AG04450 (cell line): ENCODE measurements at places on chromosomes 4 and X. TPM values are rescaled to one million over a fixed set of nuclear protein-coding genes. Genes with fewer than 3 reads are reported as not detected.

- peak; percentile 38 for DNase-seq
Measured at GRCh38 chr4:1351854-1352566, 5.0 kb downstream of the UVSSA start.

Gene GPRIN3
- 0.01 TPM in 1 of 2 replicates, not detected in the other for polyA plus RNA-seq

GRCh38 chrX:31279359-31279758, 207.5 kb upstream of the FTHL17 start:
- DNase-seq = no peak

- DNase-seq = peak; percentile 83
Measured at GRCh38 chr4:4248029-4248884, at the start of gene TMEM128. Gene TMEM128, minus strand, starts transcription at chr4:4248223. Its CDS starts 21 bp downstream, at chr4:4248202.

GRCh38 chr4:173990869-173991210, 292.6 kb downstream of the FBXO8 start:
- no peak for DNase-seq

- no peak for DNase-seq
Measured at GRCh38 chr4:24754571-24754970, 40.8 kb upstream of the SOD3 start.

Gene ADH1B
- polyA plus RNA-seq = 26.1 and 29.1 TPM in 2 replicates

DNA sequence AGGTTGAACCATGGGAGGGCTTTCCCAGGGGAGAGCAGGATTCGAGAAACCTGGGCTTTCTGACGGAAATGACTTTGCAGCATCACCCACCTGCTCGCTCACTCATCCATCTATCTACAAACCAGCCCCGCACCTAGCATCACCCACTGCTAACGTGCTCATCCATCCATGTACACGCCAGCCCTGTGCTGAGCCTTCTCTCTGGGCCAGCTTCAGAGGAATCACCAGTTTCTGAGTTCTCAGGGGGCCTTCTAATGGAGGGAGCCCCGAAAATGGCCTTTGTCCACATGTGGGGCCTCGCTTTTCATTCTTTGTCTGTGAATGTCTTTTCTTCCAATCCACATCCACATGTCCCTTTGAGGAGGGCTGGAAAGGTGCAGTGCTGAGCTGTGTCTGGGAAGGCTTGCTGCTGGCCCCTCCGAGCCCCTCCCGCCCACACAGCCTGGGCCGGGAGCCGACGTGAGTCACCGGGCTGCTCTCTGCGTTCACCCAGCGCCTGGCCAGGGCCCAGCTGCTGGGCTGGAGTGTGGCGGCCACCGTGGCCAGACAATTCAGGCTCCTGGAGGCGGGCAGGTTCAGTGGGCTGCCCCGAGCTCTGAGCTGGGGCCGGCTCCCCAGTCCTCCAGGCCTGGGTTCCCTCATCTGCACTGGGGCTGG, 14.7 kb downstream of the SORCS2 start:
- DNase-seq = peak; percentile 58

- DNase-seq = no peak
Measured at GRCh38 chrX:150664290-150664689, 28.9 kb upstream of the MTMR1 start.

DNA sequence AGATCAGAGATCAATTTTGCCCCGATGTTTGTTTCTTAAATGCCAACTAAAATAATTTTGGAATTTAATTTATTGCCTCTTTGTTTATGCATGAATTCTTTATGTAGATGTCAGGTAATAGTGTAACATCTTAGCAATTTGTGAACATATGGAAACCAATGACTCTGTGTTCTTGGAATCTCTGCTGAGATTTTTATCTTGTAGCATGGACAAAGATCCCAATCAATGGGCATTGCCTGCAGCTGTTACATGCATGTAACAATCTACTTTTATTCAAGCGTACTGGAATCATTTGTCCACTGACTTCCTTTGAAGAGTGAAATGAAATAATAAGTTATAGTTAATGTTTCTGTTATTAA, 61.6 kb upstream of the ARSJ start:
- peak; percentile 11 for DNase-seq

GRCh38 chr4:16643893-16644292, 254.6 kb downstream of the LDB2 start:
- no peak for DNase-seq

Gene AREG
- 2.0 and 2.4 TPM in 2 replicates for polyA plus RNA-seq

GRCh38 chr4:155941085-155941790, 12.4 kb downstream of the CTSO start:
- DNase-seq = no peak

Gene ITGB1BP2
- polyA plus RNA-seq = 2.3 and 2.6 TPM in 2 replicates

Gene CCKAR
- polyA plus RNA-seq = 0.10 and 0.27 TPM in 2 replicates
